ENCODE measurements at places on chromosomes 5 and 9. TPM values are rescaled to one million over a fixed set of nuclear protein-coding genes. Genes with fewer than 3 reads are reported as not detected.

OTULIN gene
- total RNA-seq: 20.0 TPM

SAPCD2 gene
- 28.1 TPM for total RNA-seq

RABL6 gene
- total RNA-seq: 124 TPM

GARNL3 gene
- total RNA-seq: 1.1 TPM

FRMPD1 gene
- total RNA-seq: not detected

IFNK gene
- total RNA-seq: not detected

SNAPC4 gene
- 7.4 TPM for total RNA-seq

All from mammary microvascular endothelial cell (primary cell).